ENCODE measurements at places on chromosomes 1 and 21. TPM values are rescaled to one million over a fixed set of nuclear protein-coding genes. Genes with fewer than 3 reads are reported as not detected.

DNA sequence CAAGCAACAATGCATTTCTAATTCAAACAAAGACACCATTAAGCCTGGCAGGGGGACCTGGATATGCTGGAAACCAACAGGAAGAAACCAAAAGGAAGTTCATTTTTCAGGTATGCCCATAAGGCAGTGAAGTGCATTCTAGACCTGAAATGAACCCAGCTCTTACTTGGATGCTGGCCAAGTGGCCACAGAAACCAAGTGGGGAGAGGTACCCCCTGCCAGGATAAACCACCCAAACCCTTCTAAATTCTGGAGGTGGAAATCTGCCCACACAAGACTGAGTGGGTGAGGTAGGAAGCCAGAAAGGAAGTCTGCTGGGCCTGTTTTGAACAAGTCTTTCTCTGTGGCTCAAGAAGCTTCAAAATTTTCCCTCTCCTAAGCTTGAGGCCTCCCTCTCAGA, 2.6 kb downstream of the CD5L start:
- no peak for DNase-seq

DNA sequence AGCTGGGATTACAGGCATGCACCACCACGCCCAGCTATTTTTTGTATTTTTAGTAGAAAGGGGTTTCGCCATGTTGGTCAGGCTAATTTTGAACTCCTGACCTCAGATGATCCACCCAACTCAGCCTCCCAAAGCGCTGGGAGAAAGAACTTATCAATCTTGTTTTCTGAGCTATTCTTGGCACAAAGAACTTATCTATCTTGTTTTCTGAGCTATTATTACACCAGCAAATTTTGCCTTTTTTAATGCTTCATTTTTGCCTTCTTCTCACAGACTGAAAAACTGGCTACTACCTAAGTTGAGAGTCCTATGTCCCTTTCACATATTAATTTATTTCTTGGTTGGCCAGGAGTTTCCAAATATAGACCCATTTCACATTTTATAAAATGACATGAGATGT, 9.3 kb downstream of the SLC16A1 start:
- no peak for DNase-seq

DNA sequence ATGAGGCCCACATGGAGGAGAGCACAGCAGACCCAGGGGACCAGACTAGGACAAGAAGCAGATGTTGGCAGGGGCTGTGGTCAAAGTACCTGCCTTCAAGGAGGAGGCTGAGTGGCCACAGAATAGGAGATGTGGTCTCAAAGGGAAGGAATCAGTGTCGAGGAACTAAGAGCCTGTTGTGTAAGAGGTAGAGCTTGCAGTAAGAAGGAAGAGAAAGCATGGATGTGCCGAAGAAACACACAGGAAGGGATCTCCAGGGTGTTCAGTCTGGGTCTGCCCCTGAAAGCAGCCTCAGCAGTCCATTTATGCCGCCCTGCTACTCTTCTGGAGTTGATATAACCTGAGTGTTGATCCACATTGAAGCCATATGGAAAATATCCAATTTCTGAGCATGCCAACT, 83.9 kb downstream of the NID1 start:
- DNase-seq: no peak

DNA sequence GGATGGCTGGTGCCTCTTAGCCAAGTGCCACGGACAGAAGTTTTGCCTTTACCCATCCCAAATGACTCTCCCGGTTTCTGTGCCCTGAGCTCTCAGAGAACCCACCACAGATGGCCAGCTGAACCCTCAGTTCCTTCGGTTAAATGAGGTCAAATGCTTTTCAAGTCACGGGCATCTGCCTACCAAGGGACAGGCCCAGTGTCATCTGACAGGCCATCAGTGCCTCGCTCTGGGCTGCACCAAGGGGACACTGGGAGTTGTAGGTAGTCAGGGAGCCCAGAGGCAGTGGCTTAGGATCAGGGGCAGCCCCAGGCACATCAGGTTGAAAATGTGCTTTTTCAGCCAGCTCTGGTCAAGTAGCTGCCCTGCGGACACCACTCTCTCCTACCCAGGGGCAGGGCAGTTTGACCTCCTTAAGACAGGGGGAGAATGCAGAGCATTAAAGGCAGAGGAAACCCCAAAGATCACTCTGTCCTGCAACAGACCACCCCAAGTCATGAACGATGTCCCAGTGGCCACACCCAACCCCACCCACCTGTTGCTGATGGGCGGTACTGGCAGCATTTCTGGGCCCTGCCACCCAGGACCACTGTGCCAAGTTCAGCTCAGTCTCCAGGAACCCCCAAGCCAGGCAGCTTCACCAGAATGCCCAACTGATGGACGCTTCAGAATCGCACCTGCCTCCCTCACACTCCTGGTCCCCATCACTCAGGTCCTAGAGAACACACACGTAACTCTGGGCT, 60.7 kb downstream of the CASZ1 start:
- no peak for DNase-seq

DNA sequence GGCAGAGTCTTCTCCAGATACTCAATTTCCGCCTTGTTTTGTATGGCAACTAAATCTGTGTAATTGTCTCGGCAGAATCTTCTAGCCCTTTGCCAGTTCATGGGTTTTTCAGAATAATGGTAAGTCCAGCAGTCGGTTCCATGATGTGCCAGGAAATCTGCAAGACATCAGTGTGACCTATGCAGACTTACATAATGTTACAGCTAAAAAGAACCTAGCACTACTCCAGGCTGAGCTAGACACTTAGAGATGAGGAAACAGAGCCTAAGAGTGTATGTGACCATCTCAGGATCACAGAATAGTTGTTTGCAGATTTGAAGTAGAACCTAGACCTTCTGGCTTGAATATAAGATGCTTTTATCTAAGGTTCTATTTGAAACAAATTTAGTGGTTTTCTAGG, 2.8 kb downstream of the SELL start:
- DNase-seq: no peak

The GPA33 gene
- 0.68 TPM for total RNA-seq

The KLHL12 gene
- 19.1 TPM for total RNA-seq

The AMPD1 gene
- not detected for total RNA-seq

The KTI12 gene
- total RNA-seq: 15.0 TPM
